Neural crest cell (in vitro differentiated cells): ENCODE measurements at places on chromosomes 7 and 10. TPM values are rescaled to one million over a fixed set of nuclear protein-coding genes. Genes with fewer than 3 reads are reported as not detected.

- no peak overlapping the region for H3K4me3 ChIP-seq
- no peaks in the 10 kb centered on the region for H3K36me3 ChIP-seq
- peaks cover 25% of the 10 kb centered on the region for H3K4me1 ChIP-seq
- no peak overlapping the region for H3K27ac ChIP-seq
- no peak for DNase-seq
Observed at GRCh38 chr10:131656009-131656408, 244.8 kb upstream of the PPP2R2D start.

- no peak for DNase-seq
- H3K27me3 ChIP-seq, result no peaks in the 10 kb centered on the region
Observed at GRCh38 chr7:15662451-15662850, 24.0 kb downstream of the MEOX2 start.

DNA sequence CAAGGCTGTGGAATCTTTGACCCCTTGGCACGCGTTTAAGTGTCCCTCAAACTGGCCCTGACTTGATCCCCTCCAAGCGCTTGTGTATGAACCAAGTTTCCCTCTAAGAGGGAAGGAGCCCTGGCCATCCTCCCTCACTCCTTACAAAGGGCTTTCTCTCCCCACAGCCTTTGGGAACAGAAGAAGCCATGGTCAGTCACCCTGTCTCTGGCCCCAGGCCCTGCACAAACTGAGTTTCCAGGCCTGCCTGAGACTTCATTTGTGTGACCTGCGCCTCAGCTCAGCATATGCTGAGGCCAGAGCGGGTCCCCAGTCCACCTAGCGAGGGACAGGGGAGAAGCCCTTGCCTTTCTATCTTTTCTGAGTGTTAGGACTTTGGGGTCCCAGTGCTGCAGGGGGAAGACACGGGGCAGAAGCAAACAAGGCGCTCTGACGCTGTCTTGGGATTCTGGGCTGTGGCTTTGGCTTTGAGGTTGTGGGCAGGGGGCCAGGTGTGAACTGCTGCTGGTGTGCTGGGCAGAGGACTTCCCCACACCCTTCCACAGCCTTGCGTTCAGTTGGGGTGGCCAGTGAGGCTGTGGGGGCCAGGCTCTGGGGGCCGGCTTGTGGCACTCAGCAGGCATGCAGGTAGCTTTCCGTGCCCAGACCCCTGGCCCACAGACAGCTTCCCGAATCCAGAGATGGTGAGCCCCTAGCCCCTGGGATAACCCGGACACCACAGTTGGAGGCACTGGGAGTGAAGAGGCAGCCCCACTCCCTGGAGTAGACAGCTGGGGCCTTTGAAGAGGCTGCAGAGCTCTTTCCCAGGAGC, 1.5 kb downstream of the RET start:
- no peak overlapping the region for H3K27ac ChIP-seq
- DNase-seq, result no peak
- H3K4me3 ChIP-seq, result peak overlapping the region; percentile 70
- H3K36me3 ChIP-seq, result no peaks in the 10 kb centered on the region

The ANXA8 gene
- total RNA-seq, result not detected in 2 replicates

The NUP42 gene
- total RNA-seq, result 50.3 and 56.2 TPM in 2 replicates

The HHEX gene
- not detected in 2 replicates for total RNA-seq
